Activated naive CD8-positive, alpha-beta T cell treated with anti-CD3 and anti-CD28 coated beads, Interleukin-2, amount 10 ng/mL, durations not matched to agents 7 days and 5 days (primary cell): ENCODE measurements at places on chromosomes 4 and X.

DNA sequence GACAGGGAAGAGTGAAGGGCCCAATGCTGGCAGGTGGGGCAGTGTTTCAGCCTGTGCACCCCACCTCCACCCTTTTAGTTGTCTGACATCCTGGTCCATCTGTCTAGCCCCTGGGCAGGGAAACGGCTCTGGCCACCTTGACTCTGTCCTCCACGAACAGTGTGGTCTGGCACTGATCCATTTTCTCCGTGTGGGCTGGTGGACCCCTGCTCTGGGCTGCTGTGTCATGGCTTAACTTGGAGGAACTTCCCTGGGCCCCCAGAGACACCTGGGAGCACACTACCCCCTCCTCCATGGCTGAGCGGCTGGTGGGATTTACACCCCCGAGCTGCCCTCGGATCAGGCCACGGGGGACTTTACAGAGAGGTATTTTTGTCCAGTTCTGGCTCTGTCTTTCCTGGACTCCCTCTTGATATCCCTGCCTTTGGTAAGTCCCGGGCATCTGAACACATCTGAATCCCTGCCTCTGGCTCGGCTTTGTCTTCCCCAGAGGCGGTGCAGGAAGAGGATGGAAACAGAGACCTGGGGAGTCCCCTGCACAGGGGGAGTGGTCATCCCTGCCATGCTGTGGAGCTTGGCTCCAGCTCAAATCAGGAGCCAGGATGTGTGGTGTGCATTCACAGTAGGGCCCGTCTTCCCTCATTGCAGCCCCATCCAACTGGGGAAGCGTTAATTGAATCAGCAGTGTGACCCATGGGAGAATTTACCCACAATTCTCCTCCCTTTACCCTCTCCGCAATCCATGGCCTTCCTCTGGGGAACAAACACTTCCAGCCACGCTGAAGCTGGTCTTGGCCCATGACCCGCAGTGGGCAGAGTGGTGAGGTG lies 6.3 kb upstream of the NKX1-1 start:
- no peaks in the 10 kb centered on the region for H3K36me3 ChIP-seq
- H3K4me1 ChIP-seq: peaks cover 2% of the 10 kb centered on the region
- H3K27ac ChIP-seq: no peak overlapping the region
- peaks cover 34% of the 10 kb centered on the region for H3K27me3 ChIP-seq

GRCh38 chr4:123468479-123469031 lies 72.0 kb downstream of the SPRY1 start:
- H3K4me1 ChIP-seq: peaks cover 5% of the 10 kb centered on the region
- H3K27ac ChIP-seq: no peak overlapping the region
- no peaks in the 10 kb centered on the region for H3K27me3 ChIP-seq
- H3K4me3 ChIP-seq: no peak overlapping the region
- DNase-seq: no peak

DNA sequence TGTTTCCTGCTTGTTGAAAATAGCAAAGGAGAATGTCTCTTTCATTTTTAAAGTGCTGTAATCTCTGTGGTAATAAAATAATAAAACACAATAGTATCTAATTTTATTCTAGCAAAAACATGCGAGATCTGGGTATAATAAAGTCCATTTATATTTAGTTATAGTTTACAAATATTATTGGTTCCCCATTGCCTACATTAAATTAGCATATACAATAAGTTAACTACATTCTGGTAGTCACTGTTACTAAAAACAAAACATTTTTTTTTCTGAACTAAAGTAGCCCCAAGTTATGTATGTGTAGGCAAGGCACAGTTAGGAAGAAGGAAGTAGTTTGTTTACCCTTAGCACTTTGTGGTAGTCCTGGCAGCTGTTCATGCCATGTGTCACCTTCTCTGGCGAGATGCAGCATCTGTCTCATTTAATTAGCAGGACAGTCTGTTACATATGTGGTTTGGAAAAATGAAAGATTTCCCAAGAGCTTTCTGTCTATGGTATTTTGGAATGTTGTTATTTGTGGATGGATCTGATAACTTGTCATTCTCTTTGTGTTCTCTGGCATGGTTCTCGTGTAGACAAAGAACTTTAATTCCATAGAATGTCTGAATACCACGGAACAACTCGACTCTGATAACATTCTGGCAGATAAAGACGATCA lies 231.3 kb upstream of the PITX2 start:
- H3K4me1 ChIP-seq: no peaks in the 10 kb centered on the region
- H3K27ac ChIP-seq: no peak overlapping the region
- H3K27me3 ChIP-seq: no peaks in the 10 kb centered on the region
- no peak overlapping the region for H3K4me3 ChIP-seq

- H3K27me3 ChIP-seq: no peaks in the 10 kb centered on the region
- H3K4me3 ChIP-seq: no peak overlapping the region
- H3K36me3 ChIP-seq: no peaks in the 10 kb centered on the region
- no peaks in the 10 kb centered on the region for H3K4me1 ChIP-seq
- no peak overlapping the region for H3K27ac ChIP-seq
Observed at GRCh38 chr4:187603093-187604025, 392.2 kb upstream of the ZFP42 start.

DNA sequence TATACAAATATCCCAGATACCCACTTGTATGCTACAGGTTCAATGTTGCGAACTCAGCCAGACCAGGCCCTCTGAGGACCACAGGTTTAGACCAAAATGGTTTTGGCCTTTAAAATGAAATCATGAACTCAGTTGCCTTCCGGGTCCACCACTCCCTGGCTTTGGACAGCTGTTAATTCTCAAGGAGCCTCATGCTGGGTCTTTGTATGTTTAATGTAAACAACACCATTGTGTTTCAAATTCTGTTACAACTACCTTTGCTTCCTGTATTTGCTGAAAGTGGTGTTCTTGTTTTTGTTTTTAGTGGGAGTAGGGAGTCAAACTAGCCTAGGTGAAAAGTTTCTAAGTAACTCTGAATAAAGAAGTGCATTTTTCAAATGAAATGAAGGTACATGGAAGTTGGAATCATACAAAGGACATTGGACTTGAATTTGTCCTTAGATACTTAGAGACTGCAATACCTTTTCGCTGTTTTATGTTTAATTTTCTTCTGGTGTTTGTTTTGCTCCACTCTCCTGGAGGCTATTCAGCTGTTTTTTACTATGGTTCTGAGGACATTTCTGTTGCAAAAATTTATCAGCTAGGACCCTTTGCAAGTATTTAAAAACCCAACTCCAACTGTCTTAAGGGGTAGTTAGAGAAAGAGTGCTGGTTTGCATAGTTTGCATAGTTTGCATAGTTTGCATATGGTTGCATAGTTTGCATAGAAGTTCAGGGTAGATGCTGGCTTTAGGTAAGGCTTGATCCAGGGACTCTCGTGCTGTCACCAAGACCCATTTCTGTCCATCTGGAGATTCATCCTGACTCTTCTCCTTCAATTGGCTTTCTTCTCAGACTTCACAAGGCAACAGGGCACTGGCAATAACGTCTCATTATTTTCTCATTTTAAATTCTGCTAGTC lies 70.1 kb downstream of the MID1IP1 start:
- no peaks in the 10 kb centered on the region for H3K27me3 ChIP-seq
- H3K36me3 ChIP-seq: no peaks in the 10 kb centered on the region
- H3K27ac ChIP-seq: no peak overlapping the region
- no peak overlapping the region for H3K4me3 ChIP-seq

DNA sequence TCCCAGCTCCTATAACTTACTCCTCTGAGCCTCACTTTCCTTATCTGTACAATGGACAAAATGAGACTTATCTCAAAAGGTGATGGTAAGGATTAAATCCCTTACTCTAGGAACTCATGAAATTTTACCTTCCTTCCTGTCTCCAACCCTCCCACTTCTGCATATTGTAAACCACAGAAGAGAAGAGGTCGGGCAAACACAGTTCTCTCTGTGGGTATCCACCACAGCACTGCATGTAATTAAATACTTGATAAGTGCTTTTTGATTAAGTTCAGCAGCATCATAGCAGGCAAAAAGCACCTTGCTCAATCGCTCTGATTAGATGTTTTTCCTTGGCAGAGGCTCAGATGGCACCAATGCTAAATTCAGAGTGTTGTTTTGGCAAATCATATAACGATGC lies 17.3 kb upstream of the TMEM192 start:
- no peak for DNase-seq
- no peak overlapping the region for H3K27ac ChIP-seq
- H3K27me3 ChIP-seq: peaks cover 6% of the 10 kb centered on the region
- H3K36me3 ChIP-seq: peaks cover 5% of the 10 kb centered on the region
- H3K4me3 ChIP-seq: no peak overlapping the region

- H3K27me3 ChIP-seq: peaks cover 11% of the 10 kb centered on the region
- no peaks in the 10 kb centered on the region for H3K4me1 ChIP-seq
- DNase-seq: no peak
- no peak overlapping the region for H3K27ac ChIP-seq
- H3K36me3 ChIP-seq: no peaks in the 10 kb centered on the region
Observed at GRCh38 chr4:101853691-101854090, 63.2 kb downstream of the BANK1 start.

DNA sequence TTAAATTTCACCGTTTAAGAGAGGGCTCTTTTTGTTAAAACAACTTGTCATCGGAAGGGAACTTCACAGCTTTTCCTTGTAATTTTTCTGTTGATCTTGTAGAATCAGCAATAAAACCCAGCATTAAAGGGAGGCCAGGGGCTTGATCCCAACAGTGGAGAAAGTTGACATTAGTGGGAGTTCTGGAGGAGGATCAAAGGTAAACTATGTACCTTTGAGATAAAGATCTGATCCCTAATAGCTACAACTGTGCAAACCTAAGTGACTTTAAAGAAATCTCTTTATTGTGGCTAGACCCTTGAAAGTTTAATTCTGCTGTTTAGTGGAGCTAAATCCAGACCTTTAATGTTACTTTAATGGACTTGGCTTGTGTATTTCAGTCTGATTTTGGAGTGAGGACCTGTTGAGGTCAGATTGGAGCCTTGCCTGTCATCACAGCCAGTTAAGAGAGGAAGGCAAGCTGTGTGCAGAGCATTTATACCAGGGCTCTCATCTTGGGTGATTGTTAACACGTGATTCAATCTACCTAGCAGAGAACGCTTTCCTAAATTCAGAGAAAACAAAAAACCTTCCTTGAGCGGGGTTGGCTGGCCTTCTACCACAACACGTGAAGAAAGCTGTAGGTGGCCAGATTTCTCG lies 1.7 kb downstream of the DOCK11 start:
- no peaks in the 10 kb centered on the region for H3K27me3 ChIP-seq
- H3K27ac ChIP-seq: peak overlapping the region; percentile 99
- DNase-seq: no peak
- H3K36me3 ChIP-seq: peaks cover 5% of the 10 kb centered on the region

DNA sequence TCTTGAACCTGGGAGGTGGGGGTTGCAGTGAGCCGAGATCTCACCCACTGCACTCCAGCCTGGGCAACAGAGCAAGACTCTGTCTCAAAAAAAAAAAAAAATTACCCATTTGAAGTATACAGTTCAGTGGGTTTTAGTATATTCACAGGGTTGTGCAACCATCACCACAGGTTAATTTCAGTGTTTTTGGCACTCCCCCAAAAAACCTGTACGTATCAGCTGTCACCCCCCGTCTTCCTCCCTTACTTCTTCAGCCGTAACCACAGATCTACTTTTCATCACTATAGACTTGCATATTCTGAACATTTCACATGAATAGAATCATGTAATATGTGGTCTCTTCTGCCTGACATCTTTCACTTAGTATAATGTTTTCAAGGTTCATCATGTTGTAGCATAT lies 11.7 kb upstream of the PTTG2 start:
- peaks cover 51% of the 10 kb centered on the region for H3K36me3 ChIP-seq
- no peak overlapping the region for H3K27ac ChIP-seq
- no peak for DNase-seq
- peaks cover 14% of the 10 kb centered on the region for H3K4me1 ChIP-seq
- no peak overlapping the region for H3K4me3 ChIP-seq
- no peaks in the 10 kb centered on the region for H3K27me3 ChIP-seq

GRCh38 chrX:49992853-49993252 lies 70.5 kb downstream of the CLCN5 start:
- H3K27me3 ChIP-seq: no peaks in the 10 kb centered on the region
- no peak for DNase-seq
- H3K36me3 ChIP-seq: no peaks in the 10 kb centered on the region
- no peak overlapping the region for H3K4me3 ChIP-seq

GRCh38 chr4:173301518-173302201 lies 32.5 kb downstream of the HMGB2 start:
- H3K36me3 ChIP-seq: peaks cover 8% of the 10 kb centered on the region
- no peaks in the 10 kb centered on the region for H3K27me3 ChIP-seq
- peaks cover 4% of the 10 kb centered on the region for H3K4me1 ChIP-seq
- H3K27ac ChIP-seq: no peak overlapping the region

GRCh38 chr4:26135331-26135730 lies 185.5 kb upstream of the RBPJ start:
- H3K27ac ChIP-seq: no peak overlapping the region
- peaks cover 11% of the 10 kb centered on the region for H3K36me3 ChIP-seq
- DNase-seq: no peak
- H3K4me1 ChIP-seq: peaks cover 31% of the 10 kb centered on the region
- no peak overlapping the region for H3K4me3 ChIP-seq
- peaks cover 3% of the 10 kb centered on the region for H3K27me3 ChIP-seq

GRCh38 chrX:109184506-109185139 lies 297.3 kb downstream of the GUCY2F start:
- H3K4me1 ChIP-seq: no peaks in the 10 kb centered on the region
- DNase-seq: no peak
- H3K27ac ChIP-seq: no peak overlapping the region
- no peaks in the 10 kb centered on the region for H3K27me3 ChIP-seq
- H3K36me3 ChIP-seq: no peaks in the 10 kb centered on the region

GRCh38 chr4:8117278-8117682 lies 41.3 kb downstream of the ABLIM2 start:
- peaks cover 2% of the 10 kb centered on the region for H3K4me1 ChIP-seq
- H3K36me3 ChIP-seq: no peaks in the 10 kb centered on the region
- H3K27ac ChIP-seq: no peak overlapping the region
- H3K4me3 ChIP-seq: no peak overlapping the region
- DNase-seq: no peak

DNA sequence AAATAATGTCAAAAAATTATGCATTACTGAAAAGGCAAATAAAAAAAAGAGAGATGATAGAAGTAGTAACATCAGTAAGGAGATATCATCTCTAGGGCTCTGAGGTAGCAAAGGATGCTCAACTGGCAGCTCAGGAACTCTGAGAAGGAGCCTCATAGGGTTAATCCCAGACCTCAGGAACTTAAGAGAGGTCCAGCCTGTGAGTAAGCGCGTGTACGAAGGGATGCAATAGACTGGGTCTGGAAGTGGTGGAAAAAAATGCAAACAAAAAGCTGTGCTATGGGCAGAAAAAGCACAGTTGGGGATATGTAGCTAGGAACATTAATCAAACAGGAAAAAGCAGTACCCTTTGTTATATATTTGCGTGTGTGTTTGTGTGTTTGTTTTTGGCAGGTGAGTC lies 282.0 kb downstream of the GALNTL6 start:
- no peak overlapping the region for H3K4me3 ChIP-seq
- H3K27ac ChIP-seq: no peak overlapping the region
- no peaks in the 10 kb centered on the region for H3K36me3 ChIP-seq
- no peaks in the 10 kb centered on the region for H3K4me1 ChIP-seq
- no peaks in the 10 kb centered on the region for H3K27me3 ChIP-seq

DNA sequence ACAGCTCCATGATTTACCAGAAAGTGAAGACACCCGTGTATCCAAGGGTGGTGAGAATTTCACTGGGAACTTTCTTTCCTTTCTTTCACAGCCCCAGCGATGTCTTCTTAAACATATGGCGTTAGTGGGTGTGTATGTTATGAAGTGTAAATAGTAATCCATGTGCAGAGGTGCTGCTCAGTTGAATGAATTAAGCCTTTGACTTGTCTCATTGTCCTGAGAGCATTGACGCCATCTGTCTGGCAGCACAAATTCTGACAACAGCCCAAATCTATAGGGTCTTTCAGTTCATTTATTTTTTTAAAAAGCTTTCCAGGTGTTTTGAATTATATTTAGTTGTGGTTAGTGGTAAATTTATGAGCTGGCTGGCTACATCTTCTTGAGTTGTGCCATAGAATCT lies 69.4 kb downstream of the CLCN5 start:
- H3K27me3 ChIP-seq: no peaks in the 10 kb centered on the region
- H3K36me3 ChIP-seq: no peaks in the 10 kb centered on the region
- no peak for DNase-seq
- H3K27ac ChIP-seq: no peak overlapping the region
- H3K4me1 ChIP-seq: no peaks in the 10 kb centered on the region
- H3K4me3 ChIP-seq: no peak overlapping the region
